ENCODE measurements at places on chromosomes 7 and 10.

DNA sequence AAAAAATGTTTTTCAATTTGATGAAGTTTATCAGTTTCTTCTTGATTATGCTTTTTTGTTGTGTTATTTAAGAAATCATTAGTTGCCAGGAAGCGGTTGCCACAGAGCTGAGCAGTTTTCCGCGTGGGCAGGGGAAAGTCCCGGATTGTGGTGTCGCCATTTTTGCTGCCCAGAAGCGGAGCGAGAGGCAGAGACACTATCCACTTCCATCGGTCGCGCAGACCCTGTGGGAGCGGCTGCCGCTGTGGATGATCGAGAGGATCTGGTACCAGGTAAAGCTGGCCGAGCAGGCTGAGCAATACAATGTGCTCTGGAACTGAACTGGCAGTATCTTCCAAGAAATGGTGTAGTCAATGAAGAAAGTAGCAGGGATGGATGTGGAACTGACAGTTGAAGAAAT, 119.8 kb downstream of the ZNF736 start:
- DNase-seq: no peak

DNA sequence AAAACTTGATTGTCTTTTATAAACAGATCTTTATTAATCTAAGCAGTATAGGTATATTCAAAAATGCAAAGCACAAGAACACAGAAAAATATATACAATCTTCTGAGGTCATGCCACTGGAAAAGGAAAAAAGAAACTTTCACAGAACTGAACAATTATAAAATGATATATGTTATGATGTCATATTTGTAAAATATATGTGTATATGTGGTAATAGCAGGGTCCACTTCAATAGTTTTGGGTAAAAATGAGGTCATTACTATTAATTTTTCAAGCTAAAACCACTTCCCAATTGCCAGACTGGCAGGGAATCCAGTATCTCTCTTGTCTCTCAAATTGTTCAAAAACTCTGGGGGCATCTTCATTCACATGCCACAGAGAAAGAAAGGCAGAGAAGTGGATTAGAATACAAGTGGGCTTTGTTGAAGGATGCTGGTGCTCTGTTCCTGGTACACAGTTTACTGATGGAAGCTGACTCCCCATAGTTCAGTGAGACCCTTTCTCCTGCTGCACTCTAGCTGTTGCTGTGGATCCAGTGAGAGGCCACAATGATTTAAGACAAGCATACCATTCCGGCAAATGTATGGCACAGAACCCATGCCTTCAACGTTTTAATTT, 19.7 kb downstream of the CTNNA3 start:
- no peak for DNase-seq

DNA sequence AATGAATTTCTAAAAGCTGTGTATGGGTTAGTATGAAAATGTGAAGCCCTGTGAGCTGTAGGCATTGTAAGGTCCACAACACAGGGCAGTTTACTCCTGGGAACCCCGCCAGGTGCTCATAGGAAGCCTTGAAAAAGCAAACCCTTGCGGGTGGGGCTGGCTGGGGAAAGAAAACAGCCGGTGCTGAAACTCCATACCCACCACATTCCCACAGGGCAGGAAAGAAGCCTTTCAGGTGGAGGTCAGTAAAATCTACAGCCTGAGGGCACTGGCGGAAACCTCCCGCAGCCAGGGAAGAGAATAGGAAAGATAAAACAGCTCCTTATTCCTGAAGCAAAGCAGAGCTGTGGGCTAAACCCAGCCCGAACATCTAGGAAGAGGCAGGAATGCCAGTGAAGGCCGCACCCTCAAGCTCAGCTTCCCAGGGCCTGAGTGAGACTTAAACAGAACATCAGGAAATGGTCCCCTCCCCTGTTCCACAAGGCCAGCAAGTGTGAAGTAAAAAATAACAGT, 34.7 kb downstream of the PODXL start:
- peak; percentile 33 for DNase-seq

- DNase-seq: no peak
These were observed 792 bp downstream of the ZNF746 start for GRCh38 chr7:149496642-149497391.

DNA sequence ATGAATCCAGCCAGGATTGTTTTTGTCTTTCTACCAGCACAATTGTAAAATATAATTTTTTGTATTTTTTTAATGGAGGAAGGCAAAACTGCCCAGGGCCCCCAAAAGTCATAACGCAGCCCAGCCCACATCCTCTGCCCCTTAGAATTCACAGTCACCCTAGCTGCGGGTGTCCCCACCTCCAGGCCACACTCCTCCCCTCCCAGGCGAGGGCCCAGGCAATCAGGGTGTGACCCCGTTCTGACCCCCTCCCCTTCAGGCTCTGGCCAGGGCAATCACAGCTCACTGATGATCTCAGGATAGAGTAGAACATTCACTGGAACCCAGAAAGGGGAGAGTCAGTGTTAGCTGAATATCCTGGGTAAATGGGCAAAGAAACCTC, 92.0 kb upstream of the MACROH2A2 start:
- no peak for DNase-seq

DNA sequence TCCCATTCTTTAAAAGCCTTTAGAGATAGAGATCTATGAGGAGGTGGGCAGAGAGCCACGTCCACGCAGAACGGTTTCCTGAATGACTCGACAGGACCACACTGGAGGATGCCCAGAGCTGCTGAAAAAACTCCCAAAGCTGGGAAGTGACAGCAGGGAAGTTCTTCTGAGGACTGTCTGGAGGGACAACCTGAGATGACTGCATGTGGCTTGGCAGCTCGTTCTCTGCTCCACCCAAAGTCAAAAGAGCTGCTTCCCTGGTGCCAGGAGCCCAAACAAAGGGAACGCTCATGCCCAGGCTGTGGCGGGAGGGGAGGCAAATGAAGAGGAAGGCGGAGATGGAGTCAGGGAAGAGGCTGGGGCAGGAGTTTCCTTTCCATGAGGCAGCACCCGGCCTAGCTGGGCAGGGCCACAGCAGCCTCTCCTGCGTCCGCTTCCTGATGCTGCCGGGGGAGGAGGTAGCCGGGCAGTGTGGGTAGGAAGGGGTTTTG, 95.4 kb downstream of the CCDC3 start:
- DNase-seq: no peak

- DNase-seq: no peak
These were observed 52.2 kb downstream of the SND1 start for GRCh38 chr7:127704211-127704610.

DNA sequence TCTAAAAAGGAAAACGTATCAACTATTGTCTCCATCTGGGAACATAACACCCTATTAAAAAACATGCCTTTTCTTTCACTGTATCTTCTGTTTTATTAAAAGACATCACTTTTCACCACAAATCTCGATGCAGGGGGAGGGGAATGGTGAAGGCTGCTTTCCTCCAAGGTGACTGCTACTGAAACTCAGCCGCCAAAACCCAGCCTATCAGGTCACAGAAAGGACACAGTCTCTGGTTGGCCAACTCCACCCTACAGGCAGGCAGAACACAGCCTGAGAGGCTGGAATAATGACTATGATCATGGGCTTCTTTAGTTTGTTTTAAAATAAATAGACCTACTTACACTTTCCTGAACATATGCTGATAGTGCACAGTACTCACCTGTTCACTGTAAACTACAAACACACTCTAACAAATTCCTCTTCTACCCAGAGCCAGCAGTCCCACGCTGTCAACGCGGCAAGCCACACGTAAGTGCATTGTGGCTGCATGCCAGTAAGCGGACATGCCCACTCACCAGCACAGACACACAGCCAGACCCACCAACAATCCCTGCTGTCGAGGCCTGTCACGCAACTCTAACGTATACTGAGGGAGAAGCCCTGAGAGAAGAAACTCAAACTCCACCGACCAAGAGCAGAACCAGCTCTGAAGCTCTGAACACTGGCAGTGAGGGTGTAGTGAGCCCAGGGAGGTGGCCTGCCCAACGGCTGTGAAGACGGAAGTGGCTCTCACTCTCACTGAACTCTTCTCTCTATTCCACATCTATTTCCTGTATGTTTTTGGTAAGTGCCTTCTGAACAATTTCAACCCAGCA, 41.8 kb downstream of the NCAPG2 start:
- no peak for DNase-seq

GRCh38 chr7:15801551-15801950, 115.1 kb upstream of the MEOX2 start:
- no peak for DNase-seq

DNA sequence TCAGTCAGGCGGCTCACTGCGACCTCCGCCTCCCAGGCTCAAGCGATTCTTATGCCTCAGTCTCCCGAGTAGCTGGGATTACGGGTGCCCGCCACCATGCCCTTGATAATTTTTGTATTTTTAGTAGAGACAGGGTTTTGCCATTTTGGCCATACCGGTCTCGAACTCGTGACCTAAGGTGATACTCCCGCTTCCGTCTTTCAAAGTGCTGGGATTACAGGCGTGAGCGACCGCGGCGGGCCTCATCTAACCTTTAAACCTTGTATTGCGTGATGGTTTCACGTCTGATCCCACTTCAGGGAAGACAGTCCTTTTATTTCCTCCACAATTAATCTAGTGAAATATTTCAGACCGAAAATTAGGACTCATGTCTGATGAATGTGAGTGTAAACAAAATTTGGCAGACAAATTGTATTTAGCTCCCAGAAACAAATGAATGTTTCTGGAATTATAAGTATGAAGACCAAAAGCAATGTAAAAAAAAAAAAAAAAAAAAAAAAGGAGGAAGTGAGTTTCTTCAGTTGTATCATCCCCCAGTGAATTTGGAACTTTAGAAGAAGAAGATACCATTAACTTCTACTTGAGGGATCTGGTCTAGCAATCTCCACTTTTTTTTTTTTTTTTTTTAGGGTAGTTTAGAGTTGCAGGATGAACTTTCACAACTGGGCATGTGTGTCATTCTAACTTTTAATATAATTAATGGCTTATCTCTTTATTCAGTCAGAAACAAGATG, 1.6 kb downstream of the NUP42 start:
- no peak for DNase-seq

DNA sequence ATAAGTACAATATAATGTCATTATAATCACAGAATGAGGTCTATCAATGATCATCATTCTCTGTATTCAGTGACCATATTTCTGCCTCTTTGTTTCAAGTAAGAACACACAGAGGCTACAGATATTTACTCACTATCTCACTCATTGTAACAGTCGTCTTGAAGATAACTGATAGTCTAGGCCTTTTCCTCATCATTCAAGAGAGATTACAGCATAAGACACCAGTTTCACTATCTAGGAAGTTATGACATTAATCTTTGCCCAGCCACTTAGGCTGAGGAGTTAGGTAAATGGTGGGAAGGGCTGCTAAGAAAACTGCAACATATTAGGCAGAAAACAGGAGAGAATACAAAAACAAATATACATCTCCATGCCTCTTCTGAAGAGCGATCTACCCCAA, 125.3 kb downstream of the CHCHD3 start:
- no peak for DNase-seq

DNA sequence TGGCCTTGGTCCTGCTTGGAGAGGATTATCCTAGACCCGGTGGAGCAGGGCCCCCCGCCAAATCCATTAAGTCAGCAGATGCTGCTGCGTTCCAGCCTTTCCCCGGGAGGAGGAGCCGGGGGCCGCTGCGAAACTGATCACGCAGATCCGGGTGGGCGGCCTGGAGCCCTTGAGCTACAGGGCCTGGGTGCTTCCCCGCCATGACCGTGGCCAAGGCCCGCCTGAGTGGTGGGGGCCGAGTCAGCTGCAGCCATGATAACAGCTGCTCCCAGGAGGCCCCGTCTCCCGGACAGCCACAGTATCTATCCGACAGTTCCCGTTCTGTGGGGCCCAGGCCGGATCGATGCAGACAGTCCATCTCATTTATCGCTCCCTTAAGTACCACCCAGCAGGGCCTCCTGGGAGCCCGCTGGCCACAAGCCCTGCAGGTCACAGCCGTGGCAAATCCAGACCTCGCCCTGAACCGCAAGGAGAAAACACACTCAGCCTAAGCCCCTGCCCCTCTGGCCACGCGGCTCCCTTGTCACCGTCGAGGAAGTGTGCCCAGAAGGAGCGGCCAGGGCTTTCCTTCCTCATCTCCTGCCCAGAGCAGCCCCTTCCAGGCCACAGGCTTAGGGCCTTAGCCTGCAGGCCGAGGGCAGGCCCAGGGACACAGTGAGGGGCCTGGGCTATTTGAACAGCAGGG, 34.4 kb upstream of the SLC29A4 start:
- DNase-seq: peak; percentile 68

DNA sequence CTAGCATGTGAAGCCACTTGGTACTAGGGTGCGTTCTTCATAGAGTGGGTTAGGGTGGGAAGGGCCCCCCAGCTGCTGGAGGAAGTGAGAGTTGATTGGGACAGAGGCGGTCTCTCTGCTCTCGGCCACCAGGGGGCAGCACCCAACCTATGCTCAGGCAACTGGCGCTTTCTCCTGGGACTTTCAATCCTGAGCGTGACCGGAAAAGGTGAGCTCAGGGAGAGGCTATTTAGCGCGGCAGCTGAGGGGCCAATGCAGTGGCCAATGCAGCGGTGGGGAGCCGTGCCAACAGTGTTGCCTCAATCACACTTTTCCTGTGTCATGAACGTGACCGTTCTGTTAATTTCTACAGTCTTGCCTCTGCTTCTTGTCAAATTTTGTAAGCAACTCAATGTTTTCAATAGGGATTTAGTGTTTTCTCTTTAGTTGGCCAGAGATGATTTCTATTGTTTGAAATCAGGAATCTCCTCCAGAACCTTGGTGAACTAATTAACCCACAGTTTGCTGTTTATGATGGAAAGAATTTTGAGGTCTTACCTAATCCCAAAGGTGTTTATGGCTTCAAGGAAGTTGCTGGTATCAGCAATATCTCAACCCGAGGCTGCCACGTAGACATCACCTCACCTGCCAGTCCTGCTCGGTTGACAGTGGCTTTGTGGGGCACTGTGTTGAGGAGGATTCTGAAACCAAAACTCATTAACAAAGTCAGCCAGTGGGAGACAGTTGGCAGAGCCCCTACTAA, 67.9 kb upstream of the PDZD8 start:
- peak; percentile 47 for DNase-seq

GRCh38 chr10:86194684-86195083, 171.9 kb downstream of the GRID1 start:
- DNase-seq: no peak

- DNase-seq: no peak
These were observed 5.8 kb downstream of the CLCN1 start for GRCh38 chr7:143321734-143322133.

DNA sequence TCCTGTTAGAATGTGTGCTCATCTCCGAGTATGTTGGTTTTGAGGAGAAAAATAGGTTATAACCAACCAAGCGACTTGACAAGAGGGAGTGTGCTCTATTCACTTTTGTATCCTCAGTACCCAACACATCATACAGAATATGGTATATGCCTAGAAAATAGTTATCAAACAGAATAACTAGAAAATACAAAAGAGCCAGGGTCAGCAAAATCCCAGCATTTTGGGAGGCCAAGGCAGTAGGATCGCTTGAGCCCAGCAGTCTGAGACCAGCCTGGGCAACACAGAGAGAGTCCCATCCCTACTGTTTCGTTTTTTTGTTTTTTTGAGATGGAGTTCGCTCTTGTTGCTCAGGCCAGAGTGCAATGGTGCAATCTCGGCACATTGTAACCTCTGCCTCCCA, 257.9 kb downstream of the PARD3 start:
- no peak for DNase-seq

- no peak for DNase-seq
These were observed 219.6 kb downstream of the ARHGAP12 start for GRCh38 chr10:31709028-31709427.

DNA sequence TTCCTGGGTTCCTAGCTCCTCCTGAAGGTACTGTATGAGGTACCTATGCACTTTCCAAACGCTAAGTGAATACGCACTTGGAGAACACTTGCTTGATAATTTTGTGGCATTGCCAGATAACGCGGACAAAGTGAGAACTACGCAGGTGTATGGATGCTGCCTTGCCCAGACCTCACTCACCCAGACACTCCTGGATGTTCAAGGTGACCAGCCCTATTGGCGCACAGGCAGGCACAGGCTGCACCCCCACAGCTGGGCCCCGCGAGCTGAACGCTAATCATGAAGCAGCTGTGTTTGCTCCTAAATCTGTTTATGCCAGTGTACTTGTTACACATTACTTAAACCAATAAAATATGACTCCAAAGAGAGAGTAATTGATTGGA, 27.3 kb downstream of the DIP2C start:
- DNase-seq: no peak

All from retinal pigment epithelial cell (primary cell).